Renal cortical epithelial cell (primary cell): ENCODE measurements at places on chromosomes 5 and 9.

DNA sequence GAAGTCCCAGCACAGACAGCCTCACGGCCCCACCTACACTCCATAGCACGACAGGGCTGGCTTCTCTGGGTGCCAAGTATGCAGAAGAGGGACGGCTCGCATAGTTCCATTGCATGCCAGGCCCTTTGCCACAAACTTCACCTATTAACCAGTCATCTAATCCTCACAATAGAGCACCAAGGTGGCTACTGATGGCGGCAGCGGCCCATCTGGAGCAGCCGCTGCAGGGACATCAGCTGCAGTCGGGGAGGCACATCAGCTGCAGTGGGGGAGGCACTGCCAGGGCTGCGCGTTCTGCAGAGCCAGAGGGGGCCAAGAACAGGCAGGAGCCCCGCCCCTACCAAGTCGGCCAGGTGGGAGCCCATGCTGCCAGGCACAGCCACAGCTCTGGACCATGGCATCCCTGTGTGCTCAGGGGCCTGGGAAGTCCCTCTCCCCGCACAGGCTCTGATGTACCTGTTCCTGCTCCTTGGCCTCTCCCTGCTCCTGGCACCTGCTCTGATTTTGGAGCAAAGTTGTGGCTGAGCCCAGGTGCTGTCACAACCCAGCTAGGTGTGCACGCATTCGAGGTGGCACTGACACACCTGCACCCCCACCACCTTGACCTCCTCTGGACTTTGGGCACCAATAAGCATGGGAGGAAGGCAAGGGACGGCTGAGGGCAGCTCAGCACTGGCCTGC is 61.5 kb upstream of the SYNPO start:
- DNase-seq = no peak

DNA sequence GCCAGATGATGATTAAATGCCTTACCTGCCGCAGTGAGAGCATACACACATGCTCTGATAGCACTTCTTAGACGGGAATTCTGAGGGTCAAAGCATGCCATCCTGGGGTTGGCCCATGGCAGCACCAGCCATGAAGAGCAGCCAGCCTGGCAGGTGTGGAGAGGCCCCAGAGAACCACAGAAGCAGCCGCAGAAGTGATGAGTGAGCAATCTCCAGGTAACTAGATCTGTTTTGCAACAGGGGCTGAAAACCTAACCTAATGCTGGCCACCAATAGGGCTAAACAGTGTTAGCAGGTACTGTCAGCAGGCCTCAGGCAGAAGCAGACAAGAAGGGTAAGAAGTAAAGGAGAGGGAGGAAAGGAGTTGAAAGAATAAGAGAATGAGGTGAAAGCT is 33.5 kb upstream of the HOMER1 start:
- no peak for DNase-seq

DNA sequence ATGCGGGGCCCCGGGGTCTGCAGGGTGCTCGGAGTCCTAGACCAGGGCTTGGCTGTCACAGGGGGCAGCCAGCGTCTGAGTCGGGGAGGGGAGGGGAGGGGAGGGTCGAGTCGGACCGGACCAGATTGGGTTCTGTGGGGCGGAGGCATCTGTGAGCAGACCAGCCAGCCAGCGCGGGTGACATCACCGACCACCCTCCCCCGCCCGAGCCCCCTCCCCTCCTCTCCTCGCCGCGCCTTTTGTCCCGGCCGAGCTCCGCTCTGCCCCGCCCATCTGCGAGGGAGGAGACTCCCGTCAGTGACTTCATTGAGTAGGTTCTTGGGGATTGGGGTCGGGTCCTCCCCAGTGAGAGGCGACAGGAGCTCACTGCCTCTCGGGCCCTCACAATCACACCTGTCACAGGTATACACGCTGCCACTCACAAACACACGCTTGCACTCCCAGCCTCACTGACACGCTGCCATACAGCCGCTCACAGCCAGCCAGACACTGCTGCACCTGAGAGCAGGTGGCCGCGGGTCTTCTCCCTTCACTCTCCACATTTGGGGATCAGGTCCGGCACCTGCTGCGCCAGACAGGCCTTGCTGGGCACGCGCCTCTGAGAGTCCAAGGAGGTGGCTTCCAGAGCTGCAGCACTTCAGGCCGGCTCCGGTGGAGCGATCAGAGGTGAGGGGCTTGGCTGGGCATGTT is 546 bp downstream of the DNAJB5 start:
- DNase-seq = no peak

DNA sequence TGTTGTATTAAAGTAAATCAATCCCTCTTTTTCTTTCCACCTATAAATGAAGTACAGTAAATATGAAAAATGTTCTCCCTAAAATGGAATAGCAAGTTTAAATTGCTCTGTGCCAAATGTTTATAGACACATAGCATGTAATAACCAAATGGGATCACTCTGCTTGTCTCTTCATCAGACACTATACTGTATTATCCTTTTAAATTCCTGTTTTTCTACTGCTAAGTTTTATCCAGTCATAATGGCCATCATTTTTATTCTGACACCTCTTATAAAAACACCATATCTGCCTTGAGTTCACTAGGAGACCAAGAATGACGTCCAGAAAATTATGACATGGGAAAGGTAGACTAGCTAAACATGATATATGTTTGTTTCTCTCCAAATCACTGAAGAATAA is 252.8 kb downstream of the CAAP1 start:
- DNase-seq = no peak

DNA sequence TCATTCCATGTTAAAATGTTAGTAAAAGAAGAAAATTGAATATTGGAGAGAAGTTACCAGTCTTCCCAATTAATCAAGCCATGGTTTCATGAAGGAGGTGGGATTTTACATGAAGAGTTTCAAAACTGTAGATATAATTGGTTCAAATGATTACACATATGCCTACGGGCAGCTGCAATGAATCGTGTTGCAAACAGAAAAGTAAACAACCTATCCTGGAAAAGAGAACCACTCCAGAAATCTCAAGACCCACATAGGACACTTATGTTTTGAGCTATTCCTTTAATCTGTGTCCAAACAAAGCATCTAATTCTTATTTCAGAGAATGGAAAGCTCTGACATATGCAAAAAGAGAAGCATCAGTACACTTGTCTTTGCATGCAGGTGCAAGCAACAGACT is 340.2 kb downstream of the NDUFS4 start:
- no peak for DNase-seq

DNA sequence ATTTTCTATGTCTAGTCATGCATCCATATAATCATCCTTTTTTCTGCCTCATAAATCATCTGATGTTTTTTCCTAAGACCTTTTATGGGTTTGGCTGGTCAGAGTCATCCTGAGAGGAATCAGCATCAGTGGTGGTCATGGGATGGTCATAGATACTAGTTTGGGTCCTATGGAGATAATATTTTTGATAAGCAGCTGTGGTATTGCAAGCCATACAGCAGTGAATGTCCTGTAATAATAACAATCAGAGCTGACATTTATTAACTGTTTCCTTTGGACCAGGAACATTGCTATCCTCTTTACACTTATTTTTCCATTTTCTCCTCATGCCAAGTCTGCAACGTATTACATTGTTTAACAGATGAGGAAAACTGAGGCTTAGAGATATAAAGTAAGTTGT is 83.1 kb downstream of the TEX10 start:
- no peak for DNase-seq

GRCh38 chr5:15234911-15235310 is 265.1 kb upstream of the FBXL7 start:
- DNase-seq = peak; percentile 19

DNA sequence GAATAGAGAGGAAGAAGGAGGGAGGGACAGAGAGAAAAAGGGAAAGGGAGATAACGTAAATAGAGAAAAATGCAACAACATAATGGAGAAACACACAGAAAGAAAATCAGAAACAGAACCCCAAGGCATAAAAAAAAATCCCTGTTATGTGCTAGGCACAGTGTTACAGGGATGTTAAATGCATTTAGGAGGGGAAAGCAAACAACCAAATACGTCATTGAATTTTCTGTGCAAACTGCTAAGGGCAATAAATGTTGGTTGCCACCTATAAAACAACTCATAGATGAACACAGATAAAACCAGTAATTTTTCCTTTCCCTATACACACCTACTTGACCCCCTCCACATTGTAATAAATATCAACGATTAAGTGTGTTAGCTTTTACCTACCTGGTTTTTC is 51.3 kb upstream of the ASTN2 start:
- DNase-seq = no peak

GRCh38 chr9:83582029-83582428 is 40.9 kb upstream of the IDNK start:
- peak; percentile 88 for DNase-seq

DNA sequence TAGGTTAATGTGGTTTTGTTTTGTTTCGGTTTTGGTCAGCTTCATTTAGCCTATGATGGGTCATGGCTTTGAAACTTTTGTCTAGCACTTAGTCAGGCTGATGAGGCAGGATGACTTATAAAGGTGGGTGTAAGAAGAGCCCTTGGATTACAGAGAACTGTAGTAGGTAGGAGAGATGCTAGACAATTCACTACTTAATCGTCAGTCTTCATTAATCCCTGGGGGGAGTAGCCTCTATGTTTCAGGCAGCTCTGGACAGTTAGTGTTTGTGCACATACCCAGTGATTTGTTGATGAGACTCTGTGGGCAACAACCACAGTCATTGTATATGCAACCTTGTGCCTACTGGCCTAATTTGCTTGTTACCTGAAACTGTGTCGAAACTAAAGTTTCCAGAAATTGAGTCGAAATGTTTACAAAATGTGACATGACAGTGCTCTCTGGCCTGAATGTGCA is 113.3 kb downstream of the MTREX start:
- DNase-seq = no peak

- no peak for DNase-seq
Observed at GRCh38 chr9:98207606-98208005, 15.2 kb upstream of the CORO2A start.

DNA sequence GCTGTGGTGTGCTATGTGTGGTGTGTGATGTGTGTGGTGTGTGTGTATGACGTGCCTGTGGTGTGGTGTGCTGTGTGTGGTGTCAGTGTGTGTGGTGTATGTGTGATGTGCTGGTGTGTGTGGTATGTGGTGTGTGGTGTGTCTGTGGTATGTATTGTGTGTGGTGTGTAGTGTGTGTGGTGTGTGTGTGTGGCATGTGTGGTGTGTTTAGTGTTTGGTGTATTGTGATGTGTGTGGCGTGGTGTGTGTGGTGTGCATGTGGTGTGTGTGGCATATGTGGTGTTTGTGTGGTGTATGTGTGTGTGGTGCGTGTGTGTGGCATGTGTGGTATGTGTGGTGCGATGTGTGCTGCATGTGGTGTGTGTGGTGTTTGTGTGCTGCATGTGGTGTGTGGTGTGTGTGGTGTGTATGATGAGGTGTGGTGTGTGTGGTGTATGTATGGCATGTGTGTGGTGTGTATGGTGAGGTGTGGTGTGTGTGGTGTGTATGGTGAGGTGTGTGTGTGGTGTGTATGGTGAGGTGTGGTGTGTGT is 18.3 kb upstream of the RNU6ATAC start:
- no peak for DNase-seq

GRCh38 chr9:90458485-90458884 is 184.1 kb downstream of the DIRAS2 start:
- DNase-seq = peak; percentile 71

GRCh38 chr9:33719581-33720374 is 75.6 kb upstream of the PRSS3 start:
- no peak for DNase-seq

- peak; percentile 97 for DNase-seq
Observed at GRCh38 chr9:130118841-130119518, 53.2 kb upstream of the NCS1 start.
